ENCODE measurements at places on chromosomes 12 and 14.

- DNase-seq = no peak
Observed at GRCh38 chr12:68374307-68374982, 42.3 kb upstream of the MDM1 start.

- no peak for DNase-seq
Observed at GRCh38 chr14:54488318-54488645, 498 bp downstream of the GMFB start.

DNA sequence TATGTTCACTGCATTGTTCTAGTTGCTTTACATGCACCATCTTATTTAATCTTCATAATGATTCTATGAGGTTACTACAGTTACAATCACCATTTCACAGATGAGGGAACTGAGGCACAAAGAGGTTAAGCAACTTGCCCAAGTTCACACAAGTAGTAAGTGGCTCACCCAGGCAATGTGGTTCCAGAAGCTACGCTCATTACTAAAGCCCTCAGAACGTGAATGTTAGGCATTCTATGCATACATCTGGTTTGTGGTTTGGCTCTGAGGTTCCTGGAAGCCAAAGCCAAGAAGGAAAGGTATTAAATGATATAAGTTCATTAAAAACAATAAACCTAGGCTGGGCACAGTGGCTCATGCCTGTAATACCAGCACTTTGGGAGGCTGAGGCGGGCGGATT lies 14.4 kb upstream of the VRTN start:
- no peak for DNase-seq

DNA sequence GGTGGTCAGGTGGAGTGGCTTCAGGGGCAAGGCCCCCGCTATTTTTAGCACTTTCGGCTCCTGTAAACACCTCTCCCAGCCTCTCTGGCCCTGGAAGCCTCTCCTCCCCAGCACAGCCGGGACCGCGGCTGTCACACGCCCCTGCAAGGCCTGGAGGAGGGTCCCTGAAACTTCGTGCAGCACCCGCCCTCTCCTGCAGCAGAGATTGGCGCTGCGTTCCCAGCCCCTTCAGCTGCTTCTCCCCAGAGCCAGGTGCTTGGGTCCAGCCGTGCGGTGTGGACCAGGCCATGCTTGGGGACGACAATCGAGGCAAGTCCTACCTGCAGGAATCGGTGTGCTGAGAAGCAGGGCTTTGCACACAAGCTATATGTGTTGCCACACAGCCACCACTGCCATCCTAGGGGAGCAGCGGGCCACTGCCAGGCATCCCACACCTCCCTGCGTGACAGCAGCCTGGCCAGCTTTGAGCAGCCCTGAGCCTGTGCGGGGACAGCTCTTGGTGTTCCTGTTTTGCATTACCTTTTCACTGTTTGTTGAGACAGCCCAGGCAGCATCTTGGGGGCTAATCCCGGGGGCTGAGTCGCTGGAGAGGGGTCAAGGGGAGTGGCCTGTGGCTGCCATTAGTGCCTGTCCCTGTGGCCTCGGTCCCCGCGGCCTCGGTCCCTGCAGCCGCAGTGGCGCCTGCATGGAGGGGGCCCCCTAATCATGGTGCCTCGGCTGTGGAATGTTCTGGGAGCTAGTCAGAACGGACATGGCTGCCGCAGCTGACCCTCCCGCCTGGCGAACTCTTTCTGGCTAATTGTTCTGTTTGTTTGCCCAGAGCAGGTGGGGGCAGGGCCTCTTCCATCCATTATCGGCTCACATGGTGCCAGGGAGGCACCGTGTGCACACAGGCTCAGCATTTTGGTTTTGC lies 27.6 kb upstream of the TRAF3 start:
- no peak for DNase-seq

- DNase-seq = no peak
Observed at GRCh38 chr12:116614194-116614915, 55.2 kb downstream of the MAP1LC3B2 start.

DNA sequence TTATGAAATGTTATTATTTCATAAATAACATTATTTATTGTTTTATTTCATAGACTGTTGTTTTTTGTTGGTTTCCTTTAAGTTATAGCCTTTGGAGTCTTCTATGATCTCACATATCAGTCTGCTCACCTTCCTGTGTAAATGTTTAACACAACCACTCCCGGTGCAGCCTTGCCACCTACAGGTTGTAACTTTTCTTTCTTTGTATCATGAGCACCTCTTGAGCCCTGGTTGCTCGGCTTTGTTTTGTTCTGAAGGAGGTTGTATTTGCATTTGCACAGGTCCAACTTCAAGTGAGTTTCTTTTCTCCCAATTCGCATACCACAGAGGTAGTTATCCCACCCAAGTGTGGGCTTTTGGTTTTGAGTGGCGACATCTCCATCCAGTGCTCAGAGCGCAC lies 121.4 kb downstream of the SLC15A4 start:
- DNase-seq = no peak

- DNase-seq = no peak
Observed at GRCh38 chr12:46664761-46665287, 161.0 kb downstream of the SLC38A4 start.

- DNase-seq = no peak
Observed at GRCh38 chr12:106144847-106145246, 6.1 kb upstream of the NUAK1 start.

GRCh38 chr14:77791225-77791600 lies 8.7 kb upstream of the ADCK1 start:
- no peak for DNase-seq

DNA sequence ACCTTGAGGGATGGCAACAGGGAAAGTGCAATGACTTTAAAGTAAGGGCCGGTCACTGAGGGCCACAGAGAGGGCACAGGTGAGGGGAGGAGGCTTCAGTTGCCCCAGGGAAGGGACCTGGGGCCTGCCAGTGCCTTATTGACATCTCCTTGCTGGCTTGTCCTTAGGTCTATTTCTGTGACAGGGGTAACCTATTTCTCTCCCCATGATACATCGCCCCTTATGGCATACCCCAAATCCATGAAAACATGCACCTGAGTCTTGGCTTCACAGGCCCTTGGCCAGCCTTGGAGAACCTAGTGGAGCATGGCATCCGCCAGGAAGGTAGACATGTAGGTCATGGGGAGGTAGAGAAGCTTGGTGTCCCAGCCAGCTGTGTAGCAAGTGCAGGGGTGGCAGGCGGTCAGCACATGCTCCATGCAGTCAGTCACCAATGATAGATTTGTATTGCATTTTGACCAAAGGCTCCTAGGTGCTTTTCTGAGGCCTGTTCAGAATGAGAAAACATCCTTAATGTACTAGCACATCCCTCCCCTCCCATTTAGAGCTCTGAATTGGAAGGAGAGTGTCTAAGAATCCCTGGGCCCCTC lies 23.6 kb upstream of the RDH16 start:
- no peak for DNase-seq

- DNase-seq = no peak
Observed at GRCh38 chr12:46963977-46964971, 115.1 kb upstream of the PCED1B start.

DNA sequence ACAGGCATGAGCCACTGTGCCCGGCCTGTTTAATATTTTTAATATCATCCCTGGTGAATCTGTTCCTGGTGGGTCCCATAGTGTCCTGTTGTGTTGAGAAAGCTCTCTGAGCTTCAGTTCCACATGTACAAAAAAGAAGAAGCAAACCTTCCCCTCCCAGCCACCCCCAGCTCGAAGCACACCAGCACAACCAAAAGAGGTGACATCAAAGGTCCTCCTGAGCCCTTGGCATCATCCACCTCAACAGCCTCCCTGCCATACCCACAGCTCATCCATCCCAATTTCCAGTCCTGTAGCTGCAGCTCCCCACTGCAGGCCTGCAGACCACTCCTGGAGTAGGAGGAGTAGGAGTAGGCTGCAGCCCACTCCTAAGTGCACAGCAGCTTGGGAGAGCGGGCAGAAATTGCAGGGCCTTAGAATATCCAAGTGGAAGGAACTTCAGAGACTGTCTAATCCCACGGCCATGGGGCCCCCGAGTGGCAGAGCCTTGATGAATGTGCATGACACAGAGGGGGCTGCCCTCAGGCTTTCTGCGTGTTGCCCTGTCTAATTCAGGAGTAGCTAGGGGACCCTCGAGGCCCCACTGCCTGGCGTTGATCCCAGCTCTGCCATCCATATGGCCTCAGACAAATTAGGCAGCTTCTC lies 36.7 kb upstream of the CD9 start:
- no peak for DNase-seq

DNA sequence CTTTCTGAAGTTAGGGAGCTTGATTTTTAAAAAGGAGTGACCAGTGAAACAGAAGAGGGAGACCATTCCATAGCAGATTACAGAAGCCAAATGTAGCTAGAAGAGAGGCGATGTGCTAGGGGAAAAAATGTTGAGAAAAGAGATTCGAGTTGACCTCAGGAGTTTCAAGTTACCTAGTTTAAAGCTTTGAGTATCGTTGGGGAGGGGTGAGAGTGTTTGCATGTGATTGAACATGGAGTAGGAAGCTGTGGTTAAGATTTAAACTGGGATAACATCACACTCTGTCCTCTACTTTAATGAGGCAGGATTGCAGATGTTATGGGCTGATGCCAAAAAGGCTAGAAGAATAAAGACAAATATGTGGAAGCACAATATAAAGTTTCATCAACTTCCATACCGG lies 3.7 kb downstream of the LETMD1 start:
- no peak for DNase-seq

- no peak for DNase-seq
Observed at GRCh38 chr12:111799758-111800157, 33.0 kb downstream of the ALDH2 start.

DNA sequence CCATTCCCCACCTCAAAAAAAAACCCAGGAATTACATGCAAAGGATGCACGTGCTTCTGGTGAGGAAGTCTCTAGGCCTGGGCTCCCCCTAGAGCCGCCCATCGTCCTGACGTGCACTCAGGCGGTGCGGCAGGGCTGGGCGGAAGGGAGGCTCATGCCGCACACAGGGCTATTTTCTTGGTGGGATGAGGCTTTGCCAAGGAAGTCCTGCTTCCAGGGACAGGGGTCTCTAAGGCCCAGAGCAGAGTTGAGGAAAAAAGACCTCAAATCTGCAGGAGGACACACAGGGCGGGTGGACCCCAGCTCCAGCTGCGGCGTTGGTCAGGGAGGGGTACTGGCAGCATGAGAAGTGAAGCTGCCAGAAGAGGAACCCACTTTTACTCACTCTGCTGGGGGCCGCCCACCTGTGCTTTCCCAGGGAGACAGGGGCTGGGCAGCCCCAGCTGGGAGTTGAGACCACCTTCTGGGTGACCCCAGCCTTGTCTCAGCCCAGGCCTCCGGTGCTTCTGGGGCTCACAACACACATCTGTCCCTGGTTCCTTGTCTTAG lies 4.2 kb downstream of the RHOF start:
- no peak for DNase-seq

GRCh38 chr14:92412912-92413311 lies 89.9 kb downstream of the SLC24A4 start:
- DNase-seq = no peak

DNA sequence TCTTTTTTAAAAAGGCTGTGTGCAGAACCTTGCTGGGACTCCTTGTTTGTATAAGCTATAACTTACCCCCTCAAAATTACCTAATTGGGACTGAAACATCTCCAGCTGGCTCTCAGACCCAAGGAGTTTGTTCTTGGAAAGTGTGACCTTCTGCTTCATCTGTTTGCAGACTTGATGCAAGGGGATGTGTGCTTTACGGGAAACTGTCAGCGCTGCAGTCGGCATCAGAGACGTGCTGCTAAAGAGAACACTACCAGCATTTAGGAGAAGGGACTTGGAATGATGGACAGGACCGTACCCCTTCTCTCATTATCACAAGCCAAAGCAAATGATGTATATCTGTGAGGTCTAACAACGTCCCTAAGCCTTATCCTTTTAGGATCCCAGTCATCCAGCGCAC lies 174.2 kb upstream of the PARP11 start:
- no peak for DNase-seq

DNA sequence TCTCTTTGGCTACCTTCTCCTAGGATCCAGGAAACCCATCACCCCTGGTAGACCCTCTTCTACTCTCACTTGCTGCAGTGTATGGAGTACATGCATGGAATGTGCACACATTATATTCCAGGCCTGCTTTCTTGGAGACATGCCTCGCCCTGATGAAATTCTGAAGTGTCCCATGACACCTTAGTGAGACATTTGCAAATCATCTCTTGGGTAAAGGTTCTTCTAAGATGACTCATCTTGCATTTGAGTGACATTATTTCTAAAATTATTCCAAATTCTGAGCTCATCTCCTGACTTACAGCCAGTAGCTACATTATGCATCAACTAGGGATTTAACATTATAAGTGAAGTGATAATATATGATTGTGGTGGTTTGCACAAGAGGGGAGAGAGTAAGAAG lies 49.8 kb downstream of the SDR9C7 start:
- DNase-seq = no peak

DNA sequence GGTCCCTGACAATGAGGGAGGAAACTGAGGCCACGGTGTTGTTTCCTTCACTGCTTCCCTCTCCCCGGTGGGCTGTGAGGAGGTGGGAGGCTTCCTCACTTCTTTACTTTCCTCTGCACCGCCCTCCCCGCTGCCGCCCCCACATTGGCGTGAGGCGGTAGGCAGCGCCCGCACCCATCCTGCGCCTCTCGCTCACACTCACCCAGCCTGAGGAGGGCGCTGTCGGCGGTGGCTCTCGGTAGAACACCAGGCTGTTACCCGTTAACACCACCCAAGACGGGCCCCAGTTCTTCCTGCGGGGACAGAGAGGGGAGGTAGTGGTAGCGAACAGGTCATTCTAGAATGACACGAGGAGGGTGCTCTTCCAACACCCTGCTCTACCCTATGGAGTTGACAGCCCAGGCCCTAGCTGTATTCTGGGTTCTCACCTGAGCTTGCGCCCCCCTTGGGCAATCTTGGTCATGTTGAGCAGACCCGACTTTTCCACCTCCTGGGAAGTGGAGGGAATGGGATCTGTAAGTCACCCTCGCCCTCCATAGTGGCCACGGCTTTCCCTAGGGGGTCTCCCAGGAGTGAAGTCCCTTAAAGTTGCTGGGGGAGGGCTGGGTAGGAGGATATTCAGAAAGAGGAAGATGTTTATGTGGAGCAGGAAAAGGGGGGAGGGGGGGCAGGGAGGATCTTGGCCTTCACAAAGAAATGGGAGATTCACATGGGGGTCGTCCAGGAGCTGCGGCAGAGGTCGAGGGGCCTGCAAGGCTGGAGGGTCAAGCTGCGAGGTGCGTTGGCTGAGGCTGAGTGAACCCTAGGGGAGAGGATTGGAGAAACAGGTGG lies 3.3 kb downstream of the ARHGAP9 start:
- DNase-seq = no peak

DNA sequence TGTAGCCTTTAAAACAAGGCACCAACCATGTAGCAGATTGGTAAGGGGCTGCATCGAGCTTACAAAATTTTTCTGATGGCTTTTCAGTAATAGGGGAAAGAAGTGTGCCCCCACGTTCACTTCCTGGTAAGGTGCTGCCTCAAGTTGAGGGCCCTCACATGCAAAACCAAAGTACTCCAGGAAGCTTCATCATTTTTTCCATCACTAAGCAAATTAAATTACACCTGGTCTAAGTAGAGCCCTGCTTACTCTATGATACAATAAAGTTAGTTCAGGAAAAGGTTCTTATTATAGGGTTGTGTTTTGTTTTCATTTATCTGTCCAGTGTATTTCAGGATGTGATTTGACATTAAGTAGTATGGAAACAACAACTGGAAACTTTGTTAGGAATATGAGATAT lies 15.0 kb upstream of the AKAP5 start:
- DNase-seq = no peak

Data from stimulated activated CD8-positive, alpha-beta memory T cell treated with anti-CD3 and anti-CD28 coated beads, Interleukin-4, amount 100 ng/mL, for 1 hour (primary cell).